Epithelial cell of prostate (primary cell): ENCODE measurements at places on chromosomes 12 and 14.
A peak's percentile ranks its signal among the peaks of the same experiment; 100 is the strongest.

- no peak for DNase-seq
Measured at GRCh38 chr14:56210571-56210970, 92.4 kb downstream of the PELI2 start.

- DNase-seq: no peak
Measured at GRCh38 chr12:116818341-116818856, 62.8 kb downstream of the HRK start.

- DNase-seq: no peak
Measured at GRCh38 chr12:57620936-57621496, 9.8 kb downstream of the ARHGEF25 start.

DNA sequence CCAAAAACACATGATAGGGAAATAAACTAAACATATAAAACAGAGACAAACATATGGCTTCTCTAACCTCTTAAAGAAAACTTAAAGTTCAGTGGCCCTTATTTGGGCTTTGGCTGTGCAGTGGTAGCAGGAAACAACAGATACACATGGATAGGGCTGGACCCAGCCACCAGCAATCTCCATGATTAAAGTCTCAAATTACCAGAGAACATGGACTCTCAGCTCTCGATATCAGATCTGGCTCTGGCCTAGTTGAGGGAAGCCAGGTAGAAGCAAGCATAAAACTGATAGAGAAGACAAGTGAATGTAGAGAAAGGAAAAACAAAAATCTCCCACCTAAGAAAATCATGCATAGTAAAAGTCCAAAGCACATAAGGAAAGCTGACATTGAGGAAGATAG is 164.8 kb downstream of the ITPR2 start:
- no peak for DNase-seq

GRCh38 chr14:99134516-99135046 is 137.4 kb downstream of the BCL11B start:
- DNase-seq: no peak

GRCh38 chr12:52123487-52124186 is 44.1 kb downstream of the SMIM41 start:
- DNase-seq: no peak

GRCh38 chr14:104877806-104878550 is 12.9 kb downstream of the CEP170B start:
- DNase-seq: no peak

- DNase-seq: no peak
Measured at GRCh38 chr12:5899675-5900074, 45.4 kb downstream of the ANO2 start.

GRCh38 chr12:3135522-3136461 is 58.6 kb downstream of the TSPAN9 start:
- no peak for DNase-seq

DNA sequence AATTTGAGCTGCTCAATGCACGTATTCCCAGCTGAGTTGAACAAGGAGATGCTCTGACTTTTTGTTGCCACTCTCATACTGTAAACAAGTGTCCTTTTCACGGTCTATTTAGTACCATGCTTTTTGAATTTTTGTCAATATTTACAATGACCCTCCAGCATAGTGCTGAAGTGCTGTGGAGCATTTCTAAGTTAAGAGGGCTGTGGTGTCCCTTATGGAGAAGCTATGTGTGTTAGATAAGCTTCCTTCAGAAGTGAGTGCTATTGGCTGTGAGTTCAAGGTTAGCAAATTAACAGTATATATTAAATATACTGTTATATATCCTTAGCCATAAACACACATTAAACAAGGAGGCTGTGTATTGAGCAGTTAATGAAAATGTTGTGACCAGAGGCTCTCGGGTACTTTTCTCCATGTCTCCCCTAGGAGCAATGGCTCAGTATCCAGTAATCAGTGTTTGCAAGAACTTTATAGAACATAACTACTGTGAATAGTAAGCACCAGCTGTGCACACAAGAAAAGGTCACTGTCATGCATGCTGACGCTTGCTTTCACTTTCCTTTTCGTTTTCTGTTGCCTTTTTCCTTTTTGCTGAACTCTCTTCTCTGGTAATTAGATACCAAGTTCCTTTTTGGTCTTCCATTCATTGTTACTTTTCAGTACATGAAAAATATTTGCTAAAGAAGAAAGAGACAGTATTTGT is 187.2 kb upstream of the NEDD1 start:
- DNase-seq: no peak

DNA sequence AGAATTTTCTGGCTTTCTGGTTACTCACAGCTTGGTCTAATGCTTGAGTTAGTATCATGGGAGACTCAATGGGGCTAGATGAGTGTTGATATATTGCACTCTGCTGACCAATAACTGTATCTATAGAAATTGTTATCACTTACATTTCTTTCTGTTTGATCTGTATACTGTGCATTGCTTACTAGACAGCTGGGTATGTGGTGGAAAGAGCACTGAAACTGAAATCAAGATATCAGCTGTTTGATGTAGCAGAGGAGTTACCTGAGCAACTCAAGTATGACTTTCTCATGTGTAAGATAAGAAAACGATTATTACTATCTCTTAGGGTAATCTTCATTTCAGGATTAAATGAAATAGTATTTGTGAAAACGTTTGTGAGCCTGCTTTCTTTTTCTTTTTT is 183.0 kb downstream of the SLC15A5 start:
- no peak for DNase-seq

DNA sequence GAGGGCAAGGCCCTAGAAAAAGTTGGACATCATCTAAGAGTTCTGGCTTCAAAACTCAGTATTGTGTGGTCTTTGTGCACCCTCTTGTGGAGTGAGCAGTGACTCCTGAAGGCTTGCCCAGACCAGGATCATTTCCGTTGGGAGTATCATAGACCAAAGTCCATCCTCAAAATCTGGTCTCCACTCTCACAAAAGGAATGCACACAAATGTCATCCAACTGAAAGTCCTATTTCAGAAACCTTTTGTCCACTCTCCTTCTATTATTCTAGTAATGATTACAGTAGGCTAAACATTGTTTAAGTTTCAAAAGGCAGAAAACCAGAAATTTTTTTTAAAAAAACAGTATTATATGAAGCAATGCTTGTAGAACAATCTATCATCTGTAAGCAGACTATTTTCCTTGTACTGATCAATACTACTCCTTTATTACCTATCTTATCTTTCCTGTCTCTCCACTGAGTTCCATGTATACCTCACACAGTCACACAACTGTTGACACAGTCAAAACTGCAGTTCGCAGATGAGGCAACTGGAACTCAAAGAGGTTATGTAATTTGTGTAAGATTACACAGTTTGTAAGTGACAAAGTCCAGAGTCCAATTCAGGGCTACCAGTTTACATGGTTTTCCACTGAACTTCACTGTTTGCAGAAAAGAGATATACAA is 41.4 kb downstream of the COX16 start:
- DNase-seq: no peak

DNA sequence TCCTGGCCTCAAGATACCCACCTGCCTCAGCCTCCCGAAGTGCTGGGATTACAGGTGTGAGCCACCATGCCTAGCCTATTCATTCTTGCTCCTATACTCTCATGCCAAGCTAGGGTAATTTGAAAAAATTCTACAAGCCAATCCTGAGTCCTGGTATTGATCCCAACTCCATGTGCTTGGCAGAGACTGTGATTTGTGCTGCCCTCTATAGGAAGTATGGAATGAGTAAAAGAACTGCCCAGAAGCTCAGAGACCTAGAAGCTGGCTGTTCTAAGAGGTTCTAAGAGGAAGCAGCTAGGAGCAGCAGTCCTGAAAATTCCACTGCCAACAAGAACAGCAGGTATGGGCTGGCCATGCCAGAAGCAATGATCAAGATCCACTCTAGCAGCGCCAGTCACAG is 402.5 kb downstream of the PCNX1 start:
- no peak for DNase-seq

GRCh38 chr14:65164068-65164824 is 61.9 kb upstream of the MAX start:
- DNase-seq: no peak

DNA sequence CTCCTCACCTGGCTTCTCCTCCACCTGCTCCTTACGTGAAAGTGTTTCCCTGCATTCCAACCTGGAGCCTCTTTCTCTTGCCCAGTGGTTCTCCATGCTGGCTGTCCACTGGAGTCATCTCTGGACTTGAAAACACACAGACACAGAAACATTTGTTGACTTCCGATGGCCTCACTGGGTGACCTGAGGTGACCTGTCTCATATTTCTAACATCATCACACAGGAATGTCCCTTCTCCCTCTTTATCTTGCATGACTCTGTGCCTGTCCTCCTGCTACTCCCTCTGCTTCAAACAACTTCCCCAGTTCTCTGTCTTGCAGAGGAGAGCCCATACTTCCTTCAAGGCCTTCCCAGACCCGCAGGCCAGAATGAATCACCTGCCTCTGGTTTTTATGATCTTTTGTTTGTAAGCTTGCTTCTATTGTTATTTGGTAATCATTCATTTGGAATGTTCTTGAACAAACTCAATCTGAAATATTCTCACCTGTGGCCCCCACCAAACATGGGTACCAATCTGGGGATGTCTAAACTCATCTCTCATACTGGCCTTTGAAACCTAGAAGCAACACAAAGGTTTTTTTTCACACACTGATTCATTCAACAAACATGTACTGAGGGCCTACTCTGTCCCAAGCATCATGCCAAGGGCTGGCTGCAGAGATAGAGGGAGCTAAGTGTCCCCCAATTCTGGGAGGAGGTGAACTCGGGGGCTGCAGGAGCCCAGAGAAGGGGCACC is 9.7 kb upstream of the RIN3 start:
- peak; percentile 84 for DNase-seq

- DNase-seq: peak; percentile 81
Measured at GRCh38 chr12:15662303-15662980, 126.7 kb downstream of the EPS8 start.

- DNase-seq: no peak
Measured at GRCh38 chr14:99774556-99775307, 18.5 kb upstream of the EML1 start.

DNA sequence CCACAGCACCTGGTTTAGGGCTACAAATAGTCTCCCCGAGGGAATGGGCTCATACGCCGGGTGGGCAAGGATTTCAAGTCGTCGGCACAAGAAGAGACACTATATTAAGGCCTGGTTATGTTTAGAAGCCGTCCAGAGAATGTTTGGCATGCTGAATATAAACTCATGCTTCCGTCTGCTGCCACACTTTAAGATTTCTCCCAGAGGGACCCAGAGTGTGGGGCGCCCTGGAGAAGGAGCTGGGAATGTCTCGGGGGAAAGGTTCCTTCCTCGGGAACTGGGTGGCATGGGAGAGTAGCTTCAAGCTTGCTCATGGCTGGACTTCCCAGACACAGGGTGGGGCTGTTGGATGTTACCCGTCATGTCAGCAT is 295.7 kb downstream of the CACNA1C start:
- no peak for DNase-seq

DNA sequence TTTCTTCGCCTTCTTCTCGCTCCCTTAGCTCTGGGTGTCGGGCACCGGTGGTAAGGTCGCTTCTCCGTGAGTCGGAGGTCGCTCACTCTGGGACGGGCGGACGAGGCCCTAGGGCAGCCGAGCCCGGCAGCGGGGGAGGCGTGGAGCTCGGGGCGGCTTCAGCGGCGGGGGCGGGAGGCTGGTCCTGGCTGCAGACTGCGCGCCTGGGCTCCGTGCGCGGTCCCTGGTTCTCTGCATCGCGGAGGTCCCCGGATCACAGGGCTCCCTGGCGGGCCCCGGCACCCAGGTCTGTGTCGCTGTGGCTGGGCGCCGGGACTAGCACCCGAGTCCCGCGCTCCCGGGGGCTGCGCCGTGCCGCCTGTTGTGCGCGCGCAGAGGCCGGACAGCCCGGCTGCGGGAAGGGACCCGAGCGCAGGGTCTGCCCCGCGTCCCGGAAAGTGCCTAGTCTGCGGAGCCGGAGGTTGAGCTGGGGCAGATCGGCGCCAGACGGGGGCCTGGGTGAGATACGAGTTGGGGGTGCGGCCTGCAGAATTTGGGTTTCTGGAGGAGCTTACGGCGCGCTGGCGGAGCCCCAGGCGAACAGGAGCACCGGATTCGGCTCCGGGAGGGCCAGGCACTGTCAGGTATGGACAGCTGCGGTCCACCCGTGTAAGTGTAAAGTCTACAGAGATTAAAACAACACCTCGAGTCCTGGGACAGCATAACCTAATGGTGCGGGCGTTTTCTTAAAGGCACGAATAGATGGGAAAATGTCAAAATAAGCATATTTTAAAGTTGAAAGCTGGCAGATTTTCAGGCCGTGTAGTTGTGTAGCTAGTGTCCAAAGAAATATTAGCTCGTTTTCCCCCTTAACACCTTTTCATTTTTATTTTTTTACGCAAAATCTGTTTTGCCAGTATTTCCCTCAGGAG is 713 bp downstream of the FRMD6 start:
- DNase-seq: no peak

- DNase-seq: no peak
Measured at GRCh38 chr12:32400114-32400672, 835 bp downstream of the FGD4 start.

- peak; percentile 58 for DNase-seq
Measured at GRCh38 chr12:47900131-47901062, 4.4 kb downstream of the VDR start.

GRCh38 chr14:52283099-52283498 is 15.6 kb downstream of the PTGDR start:
- no peak for DNase-seq

DNA sequence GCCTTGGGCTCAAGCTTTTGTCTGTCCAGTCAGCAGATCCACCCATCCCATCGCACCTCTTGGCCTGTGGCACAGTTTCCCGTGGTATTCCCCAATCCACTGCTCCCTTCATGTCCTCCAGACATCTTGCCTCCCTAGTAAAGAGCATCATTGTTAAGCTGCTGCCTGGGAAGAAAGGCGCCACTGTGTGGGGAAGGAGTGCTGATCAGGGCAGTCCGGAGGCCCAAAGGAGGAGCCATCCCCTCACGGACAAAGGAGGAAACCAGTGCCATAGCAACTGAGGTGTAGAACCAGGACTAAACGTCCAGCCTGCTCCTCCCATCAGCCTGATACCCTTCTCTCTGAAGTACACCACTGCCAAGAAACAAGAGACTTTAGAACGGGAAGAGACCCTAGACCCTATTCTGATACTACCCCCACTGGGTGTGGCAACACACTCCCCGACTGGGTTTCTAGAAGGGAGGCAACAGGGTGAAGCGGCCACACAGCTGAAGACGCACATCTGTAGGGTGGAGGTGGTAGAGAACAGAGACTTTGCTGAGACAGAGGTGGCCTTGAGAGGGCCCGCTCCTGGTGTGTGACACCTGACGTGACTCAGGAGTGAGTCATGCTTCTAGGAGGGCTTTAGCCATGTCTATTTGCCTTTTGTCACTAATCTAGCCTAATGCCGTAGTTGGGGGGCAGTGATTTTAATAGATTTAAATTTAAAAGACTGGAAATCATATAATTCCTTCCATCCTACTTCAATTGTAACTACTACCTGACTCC is 185.0 kb downstream of the DPF3 start:
- no peak for DNase-seq

GRCh38 chr14:68671909-68672308 is 121.0 kb downstream of the ZFP36L1 start:
- DNase-seq: no peak

DNA sequence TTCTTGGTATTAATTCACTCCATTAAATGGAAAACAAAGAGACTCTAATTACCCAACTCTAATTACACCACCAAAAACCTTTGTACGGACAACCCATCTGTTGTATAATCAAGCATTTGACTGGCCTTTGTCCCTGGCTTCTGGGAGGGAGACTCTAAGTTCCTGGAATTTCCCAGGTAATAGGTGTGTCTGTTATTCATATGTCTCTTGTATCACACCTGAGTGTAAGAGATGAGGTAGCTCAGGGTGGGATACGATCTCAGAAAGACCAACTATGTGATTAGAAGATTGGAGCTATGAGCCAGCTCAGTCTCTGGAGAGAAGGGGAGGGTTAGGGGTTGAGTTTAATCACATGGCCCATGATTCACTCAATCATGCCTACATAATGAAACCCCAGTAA is 94.7 kb upstream of the PLXNC1 start:
- DNase-seq: no peak
